ENCODE measurements at places on chromosomes 7 and 10.

GRCh38 chr7:129644634-129645230 lies 33.2 kb downstream of the NRF1 start:
- peak; percentile 10 for DNase-seq

- DNase-seq = no peak
Measured at GRCh38 chr7:77315182-77315591, 101.0 kb downstream of the GSAP start.

GRCh38 chr7:130994378-130995115 lies 260.5 kb upstream of the KLF14 start:
- DNase-seq = no peak

- peak; percentile 77 for DNase-seq
Measured at GRCh38 chr7:36607721-36608095, 116.6 kb downstream of the AOAH start.

- DNase-seq = no peak
Measured at GRCh38 chr7:47419471-47419870, 162.4 kb downstream of the TNS3 start.

DNA sequence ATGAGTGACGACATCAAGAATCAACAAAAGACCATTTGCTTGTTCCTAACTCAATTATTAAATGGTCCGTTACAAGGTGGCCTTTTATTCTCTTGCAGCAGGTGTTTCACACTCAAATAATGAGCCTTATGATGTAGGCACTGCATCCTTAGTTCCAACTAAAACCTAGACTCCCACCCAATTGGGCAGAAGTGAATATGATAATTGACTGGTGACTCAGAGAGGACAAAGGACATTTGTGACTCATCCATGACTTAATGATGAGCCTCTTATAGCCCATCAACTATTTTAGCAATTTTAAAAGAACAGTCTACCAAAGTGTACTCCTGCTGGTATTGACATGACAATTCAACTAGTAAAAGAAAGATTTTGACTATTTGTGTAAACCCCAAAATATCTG lies 1027.8 kb upstream of the PHF14 start:
- DNase-seq = no peak

DNA sequence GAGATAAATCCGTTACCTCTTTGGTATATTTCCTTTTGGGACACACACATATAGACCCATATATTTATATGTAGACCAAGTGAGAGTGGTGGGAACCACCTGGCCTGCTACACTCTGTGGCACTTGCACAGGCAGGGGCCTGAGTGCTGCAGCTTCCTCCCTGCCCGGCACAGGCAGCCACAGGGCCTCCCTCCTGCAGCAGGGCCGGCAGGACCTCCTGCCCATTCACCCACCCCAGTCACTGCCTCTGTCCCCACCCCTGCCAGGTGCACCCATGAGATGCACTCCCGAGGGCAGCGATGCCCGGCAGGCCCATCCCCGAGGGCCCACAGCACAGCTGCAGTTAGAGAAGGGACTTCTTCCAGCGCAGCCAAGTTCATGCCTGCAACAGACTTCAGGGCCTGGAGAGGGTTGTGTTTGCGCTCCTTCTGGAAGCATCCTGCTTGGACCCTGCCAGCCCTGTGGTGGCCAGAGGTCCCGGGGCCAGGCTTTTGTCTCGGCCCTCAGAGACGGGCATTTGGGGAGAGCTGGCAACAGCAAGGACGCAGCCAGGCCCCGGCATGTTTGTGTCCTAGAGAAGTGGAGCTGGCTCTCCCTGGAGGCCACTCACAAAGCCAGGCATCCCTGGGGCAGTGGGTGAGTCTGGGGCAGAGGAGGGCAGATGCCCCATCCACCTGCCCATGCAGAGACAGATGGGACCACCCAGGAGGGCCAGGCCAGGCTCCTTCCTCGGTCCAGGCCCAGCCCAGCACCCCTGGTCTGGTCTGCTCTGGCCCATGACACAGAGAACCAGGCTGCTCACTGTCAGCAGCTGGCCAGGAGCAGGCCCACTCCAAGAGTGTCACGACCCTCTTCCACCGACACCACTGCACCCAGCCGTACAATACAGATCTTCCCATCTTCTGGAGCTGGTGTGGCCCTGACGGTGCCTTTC lies 41.4 kb downstream of the PWWP2B start:
- no peak for DNase-seq

DNA sequence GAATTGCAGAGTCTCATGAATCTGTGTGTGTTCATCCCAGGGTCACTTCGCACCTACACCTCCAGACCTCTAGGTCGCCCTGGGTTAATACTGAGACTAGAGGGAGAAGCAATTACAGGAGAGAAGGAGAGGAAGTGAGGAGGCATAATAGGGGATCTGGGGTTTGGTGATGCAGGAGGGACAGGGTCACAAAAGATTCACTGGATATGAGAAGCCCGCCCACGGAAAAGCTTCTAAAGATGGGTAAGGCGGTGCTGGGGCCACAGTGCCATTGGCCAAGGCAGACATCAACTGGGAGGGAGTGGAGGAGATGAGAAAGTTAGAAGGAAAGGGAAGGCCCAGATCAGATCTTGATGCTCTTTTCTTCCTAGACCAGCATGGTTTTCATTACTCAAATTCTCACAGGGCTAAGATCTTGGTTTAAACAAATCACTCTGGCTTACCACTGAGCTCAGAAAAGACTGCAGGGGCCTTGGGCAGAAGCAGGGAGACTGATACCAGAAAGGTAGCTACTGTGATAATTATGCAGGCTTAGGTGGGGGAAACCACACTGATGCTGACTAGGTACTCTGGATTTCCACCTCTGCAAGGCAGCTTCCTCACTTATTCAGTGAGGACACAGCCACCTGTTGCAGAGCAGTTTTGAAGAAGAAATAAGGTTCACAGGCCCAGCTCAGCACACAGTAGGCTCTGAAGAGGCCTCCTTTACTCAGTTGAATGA lies 17.4 kb upstream of the ZNF273 start:
- no peak for DNase-seq

GRCh38 chr10:30432622-30433305 lies 1.2 kb upstream of the MAP3K8 start:
- DNase-seq = no peak

DNA sequence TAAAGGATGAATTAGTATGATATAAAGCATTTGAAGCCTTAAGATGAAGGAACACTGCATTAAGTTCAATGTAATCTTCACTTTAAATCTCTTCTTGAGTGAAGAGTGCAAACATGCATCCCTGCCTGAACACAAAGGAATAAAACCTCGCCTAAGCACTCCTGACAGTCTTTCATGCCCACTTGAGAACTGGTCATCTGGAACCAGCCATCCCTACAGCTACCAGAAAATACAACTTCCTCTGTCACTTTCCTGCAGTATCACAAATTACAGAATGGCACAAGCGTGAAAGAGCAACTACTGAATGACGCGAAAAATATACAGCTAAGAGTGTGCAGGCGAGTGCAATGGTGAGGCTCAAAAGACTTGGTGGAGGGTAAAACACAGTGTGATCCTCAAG lies 1079.9 kb downstream of the CNTNAP2 start:
- peak; percentile 98 for DNase-seq
